Mesendoderm (in vitro differentiated cells): ENCODE measurements at places on chromosomes 16 and 17.

DNA sequence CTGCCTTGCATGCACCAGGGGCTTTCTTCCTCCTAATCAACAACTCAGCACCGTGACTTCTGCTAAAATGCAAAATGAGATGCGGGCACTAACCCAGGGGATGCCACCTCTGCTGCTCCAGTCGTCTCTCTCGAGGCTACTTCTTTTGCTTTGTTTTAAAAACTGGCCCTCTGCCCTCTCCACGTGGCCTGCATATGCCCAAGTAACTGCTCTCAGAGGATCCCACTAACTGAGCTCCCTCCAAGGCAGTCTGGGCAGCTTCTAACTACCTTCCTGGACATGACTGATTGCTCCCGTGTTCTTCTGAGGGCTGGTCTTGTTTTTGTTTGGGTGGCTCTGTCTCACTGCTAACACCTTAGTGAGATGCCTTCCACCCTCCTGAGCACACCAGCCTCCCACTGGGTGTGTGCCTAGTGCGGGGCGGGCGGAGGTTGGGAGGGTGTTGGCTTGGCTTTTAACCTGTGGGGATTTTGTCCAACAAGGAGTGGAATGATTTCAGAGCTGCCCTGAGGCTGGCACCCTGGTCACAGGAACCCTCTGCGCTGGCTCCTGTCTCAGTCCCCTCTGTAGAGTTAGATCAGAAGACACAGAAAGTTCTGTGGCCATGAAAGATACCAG is 8.9 kb upstream of the LGALS9 start:
- DNase-seq: no peak

DNA sequence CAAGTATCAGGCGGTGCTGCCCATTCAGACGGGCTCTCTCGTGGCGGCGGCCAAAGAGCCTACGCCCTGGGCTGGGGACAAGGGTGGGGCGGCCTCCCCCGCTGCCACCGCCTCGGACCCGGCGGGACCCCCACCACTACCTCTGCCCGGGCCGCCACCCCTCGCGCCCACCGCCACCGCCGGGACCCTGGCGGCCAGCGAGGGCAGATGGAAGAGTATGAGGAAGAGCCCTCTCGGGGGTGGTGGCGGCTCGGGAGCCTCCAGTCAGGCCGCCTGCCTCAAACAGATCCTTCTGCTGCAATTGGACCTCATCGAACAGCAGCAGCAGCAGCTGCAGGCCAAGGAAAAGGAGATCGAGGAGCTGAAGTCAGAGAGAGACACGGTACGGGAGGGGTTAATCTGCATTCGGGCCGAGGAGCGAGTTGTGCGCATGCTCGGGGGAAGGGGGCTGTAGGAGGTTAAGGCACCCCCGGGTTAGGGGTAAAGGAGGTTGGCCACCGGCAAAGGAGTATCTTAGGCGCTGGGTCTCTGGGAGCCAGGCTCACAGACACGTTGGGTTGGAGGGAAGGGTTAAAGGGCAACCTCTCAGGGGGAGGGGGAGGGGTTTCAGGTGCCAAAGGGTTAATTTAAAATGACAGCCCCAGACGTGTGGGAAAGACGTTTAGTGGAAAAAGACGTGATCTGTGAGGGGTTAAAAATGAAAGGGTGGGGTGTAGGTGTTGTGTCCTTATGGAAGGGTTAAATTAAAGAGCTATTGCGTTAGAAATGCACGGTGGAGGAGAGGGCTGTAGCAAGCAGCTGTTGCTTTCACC is 1.4 kb downstream of the MSL1 start:
- peak; percentile 88 for DNase-seq

DNA sequence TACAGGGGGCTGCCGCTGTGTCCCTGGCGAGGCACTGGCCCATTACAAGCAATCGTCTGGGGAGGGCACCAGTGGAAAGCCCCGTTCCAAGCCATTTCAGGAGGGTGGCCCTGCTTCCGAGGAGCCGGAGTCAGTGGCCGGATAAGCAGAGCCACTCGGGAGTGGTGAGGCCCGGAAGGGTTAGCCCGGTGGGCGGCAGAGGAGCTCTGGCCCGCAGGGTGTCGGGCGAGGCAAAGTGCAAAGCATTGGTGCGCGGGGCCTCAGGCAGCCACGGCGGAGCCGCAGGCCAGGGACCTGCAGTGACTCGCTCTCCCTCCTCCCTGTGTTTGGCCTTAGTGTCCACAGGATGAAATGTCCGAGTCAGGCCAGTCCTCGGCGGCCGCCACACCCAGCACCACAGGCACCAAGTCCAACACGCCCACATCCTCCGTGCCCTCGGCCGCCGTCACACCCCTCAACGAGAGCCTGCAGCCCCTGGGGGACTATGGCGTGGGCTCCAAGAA is 24.6 kb downstream of the NME3 start:
- DNase-seq: no peak

DNA sequence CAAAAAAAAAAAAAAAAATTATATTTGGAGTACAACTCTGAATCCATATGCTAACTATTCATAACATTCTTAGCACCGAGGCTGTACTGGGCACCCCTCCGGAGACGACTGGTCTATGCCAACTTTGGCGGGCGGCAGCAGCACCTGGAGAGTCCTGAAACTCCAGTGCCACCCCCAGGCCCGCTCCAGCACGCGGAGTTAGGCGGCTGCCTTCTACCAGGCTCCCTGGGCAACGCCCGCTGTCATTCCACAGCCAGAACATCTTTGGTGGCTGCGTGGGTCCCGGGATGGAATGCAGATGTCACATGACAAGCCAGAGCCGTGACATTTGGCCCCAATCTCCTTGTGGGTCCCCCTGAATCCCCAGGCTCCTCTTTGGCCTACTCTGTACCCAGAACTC is 6.2 kb downstream of the TIMP2 start:
- DNase-seq: no peak
